Brain (organoid and tissue), 16 donors: ENCODE measurements at places on chromosomes 12 and 14.

DNA sequence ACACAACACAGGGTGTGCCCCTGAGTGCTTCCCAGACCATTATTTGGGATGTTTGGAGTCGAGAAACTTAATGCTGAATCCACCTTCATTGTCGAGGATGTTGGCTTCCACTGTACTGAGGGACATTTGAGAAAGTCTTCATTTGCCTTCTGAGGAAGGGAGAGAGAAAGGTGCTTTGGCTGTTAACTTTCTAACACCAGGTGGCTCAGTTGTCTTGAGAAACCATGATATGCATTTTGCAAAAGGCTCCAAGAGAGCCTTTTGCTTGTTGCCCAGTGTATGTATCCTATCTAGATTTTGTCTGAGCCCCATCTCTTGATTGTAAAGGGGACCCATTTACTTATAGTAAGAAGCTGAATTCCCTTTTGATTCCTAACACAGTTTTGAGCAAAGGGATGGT lies 28.6 kb upstream of the NRXN3 start:
- DNase-seq, result peak; percentile 50

DNA sequence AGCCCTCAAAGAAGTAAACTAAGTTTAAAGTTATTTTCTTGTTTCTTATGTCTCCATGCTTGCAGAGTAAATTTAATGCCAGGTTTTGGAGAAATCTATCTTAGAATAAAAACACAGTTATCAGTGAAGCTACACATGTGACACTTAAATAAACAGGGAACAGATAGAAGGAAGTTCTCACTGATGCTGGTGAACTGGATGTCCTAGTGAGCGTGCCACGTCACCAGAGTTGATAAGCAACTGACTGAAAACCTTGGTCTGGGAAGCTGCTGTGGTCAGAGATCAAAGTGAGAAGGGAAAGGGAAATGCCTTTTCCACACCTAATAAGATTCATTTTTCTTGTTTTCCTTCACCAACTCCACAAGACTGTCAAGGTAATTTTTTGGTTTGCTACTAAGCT lies 74.8 kb upstream of the PCED1B start:
- DNase-seq, result no peak

DNA sequence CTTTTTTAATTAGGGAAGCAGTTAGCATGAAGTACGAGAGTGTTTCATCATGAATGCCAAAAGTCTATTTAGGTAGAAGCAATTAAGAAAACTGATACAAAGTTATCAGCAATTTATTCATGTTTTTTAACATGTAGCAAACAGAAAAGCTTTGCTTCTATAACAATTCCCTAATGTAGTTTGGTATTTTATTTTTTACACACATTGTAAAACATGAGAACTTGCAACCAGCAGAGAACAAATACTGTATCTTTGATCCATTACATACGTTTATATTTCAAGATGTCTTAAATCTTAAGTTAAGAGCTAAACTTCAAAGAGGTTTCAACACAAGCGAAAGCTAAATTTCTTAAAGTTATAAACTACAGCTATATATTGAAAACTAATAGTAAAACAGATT lies 39.3 kb downstream of the MED13L start:
- no peak for DNase-seq

DNA sequence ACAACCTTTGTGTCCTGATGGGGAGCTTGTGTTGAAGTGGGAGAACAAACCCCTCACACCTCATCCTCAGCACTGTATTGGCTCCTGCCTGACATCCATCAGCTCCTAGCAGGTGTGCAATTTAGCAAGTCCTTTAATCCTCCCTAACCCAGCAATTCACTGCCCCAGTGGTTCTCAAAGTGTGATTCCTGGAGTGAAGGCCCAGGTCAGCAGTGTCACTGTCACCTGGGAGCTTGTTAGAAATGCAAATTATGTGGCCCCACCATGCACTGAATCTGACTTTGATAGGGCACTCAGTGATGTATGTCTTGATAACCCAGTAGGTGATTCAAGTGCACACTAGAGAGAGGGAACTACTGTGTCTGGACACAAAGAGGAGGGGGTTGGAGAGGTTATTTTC lies 133.6 kb downstream of the FGD4 start:
- no peak for DNase-seq

DNA sequence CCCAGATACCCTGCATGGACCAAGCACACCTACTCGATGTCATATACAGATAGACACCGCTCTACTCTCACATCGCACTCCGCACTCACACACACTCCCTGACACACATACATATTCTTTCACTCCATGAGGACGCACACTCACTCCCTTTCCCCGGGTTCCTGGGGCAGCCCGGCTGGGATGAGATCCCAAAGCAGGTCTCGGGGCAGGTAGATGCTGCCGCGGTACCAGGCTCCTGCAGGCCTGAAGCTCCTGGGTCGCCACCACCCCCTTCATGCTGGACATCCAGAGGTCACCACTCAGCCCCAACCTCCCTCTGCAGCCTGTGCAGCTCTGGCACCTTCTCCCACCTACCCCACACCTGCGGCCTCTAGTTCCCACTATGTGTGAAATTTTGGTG lies 2.3 kb downstream of the C1QL4 start:
- no peak for DNase-seq

GRCh38 chr12:100184549-100185145 lies 16.0 kb upstream of the ACTR6 start:
- peak; percentile 19 for DNase-seq

GRCh38 chr14:84760489-84761126 lies 769.3 kb upstream of the FLRT2 start:
- DNase-seq, result no peak

GRCh38 chr12:82480606-82481005 lies 122.3 kb downstream of the METTL25 start:
- DNase-seq, result no peak

GRCh38 chr12:84919271-84919670 lies 6.7 kb upstream of the SLC6A15 start:
- no peak for DNase-seq

GRCh38 chr12:31353750-31354708 lies 28.1 kb upstream of the SINHCAF start:
- peak; percentile 58 for DNase-seq

- DNase-seq, result no peak
These were observed 35.5 kb downstream of the PDZRN4 start for GRCh38 chr12:41223600-41223999.

GRCh38 chr14:35134329-35135123 lies 12.2 kb downstream of the PRORP start:
- no peak for DNase-seq

DNA sequence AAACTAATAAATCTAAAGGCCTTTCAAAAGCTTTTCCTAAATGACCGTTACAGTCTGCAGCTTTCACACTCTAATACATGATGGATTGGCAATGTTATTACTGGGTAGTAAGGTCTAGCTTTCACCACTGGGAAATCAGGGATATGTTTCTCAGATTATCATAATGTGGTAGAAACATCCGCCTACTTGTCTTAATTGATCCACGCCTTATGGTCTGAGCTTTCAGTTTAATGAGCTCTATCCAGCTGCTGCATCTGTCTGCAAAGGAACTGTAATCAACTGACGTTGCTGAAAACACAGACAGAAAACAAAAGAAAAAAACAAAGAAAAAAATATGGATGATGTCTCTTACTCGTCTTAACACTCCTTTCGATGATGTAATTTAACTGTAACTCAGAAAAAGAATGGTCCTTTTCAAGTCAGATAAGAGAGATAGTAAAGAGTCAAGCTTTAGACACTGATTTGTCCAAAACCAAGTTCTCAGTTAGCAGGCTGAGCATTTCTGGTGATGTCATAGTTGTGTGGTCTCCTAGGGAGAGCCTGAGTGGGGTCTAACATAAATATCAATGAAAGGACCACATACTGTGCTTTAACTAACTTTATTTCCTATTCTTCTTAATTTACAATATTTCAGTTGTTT lies 85.9 kb downstream of the C2CD5 start:
- DNase-seq, result peak; percentile 21

DNA sequence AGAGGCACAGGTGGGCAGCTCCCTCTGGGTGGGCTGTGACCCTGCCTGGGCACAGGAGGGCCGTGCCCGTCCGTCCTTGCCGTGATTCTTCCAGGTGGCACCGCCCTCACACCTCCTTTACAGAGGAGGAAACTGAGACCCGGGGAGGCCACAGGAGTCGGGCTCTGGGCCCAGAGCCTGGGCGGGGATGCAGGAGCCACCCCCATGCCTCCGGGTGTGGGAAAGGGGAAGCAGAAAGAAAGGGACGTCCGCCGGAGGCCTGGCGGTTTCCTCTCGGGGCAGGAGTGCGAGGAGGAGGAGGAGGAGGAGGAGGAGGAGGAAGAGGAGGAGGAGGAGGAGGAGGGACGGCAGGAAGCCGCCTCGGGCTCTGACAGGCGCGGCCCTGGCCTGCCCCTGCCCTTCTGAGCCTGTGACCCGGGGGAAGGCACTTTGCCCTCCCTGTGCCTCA lies 23.0 kb downstream of the SH2B3 start:
- DNase-seq, result no peak
